ENCODE measurements at places on chromosomes 11 and 22.

DNA sequence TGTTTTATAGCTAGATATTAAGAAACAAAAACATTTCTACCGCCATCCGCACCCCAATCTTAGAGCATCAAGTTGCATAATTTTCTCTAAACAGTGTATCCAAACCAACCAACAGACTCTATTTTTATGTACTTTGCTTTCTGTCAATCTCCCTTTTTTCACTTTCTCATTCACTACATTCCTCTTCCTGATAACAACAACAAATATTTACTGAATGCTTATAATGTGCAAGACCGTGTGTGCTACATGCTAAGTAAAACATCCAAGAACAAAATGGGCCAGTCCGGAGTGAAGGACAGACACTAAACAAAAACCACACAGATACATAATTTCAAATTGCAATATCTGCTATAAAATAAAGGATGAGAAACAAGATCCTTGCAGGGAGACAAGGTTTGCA is 38.6 kb upstream of the SOX6 start:
- DNase-seq, result no peak

GRCh38 chr11:78390809-78391208 is 26.8 kb downstream of the GAB2 start:
- DNase-seq, result no peak

DNA sequence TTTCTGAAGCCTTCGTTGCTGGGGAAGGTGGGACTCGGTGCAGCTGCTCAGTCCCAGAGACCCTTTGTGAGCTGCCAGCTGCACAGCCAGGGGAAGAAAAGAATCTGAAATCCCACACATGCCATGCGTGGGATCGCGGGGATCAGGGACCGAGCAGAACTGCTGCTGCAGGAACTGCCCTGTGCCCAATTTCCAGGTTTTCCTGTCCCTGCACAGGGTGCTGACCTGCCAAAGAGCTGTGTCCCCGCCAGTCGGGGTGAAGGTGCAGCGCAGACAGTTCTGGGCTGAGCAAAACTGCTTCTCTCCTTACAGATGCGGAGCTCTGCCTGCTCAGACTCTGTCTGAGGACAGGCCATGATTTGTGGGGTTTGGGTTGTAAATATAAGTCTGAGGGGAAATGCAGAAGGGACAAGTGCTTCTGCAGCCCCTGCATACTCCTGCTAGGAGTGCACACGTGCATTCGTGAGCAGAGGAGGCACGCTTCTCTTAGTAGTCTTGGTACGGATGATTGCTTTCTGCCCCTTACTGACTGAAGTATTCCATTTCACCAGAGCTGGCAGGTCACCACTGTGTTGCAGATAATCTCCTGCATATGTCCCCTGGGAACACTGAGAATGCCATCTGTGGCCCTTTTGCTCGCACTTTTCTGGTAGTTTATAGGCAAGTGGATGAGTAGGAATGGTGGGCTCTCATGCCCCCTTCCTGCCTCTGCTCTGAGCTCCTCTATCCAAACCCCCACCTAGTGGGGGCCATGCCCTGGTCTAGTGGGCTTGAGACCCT is 141.4 kb downstream of the PARVA start:
- no peak for DNase-seq

- DNase-seq, result no peak
Observed at GRCh38 chr22:27750584-27751265, 50.8 kb downstream of the MN1 start.

DNA sequence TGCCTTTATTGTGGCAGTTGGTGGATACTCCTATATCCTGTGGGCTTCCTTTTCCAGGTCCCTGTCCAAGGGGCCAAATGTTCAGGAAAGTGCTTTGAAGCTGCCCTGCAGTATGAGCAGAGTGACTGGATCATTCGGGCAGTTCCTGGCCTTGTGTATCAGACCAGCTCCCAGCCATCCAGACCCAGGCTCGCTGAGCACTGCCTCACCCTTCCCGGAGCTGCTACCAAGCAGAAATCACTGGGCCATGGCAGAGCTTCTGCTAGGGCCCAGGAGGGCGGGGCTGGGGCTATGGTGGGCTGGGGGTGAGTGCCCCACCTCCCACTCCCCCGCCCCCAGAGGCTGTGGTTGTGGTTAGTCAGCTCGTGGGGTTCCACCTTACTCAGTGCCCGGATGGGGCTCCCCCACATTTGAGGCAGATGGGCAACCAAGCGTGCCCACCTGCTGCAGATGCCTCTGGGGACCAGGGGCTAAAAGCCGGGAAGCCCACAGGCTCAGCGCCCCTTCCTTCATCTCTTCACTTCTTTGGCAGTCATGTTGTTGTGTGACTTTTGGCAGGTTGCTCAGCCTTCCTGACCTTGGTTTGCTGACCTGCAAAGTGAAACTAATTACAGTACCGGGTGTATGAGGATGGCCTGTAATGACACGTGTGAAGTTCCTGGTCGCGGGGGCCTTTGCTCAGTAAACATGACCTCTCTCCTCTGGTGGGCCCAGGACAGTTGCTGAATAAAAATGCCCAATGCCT is 2.1 kb upstream of the LRRC32 start:
- peak; percentile 3 for DNase-seq

GRCh38 chr11:116192509-116193210 is 580.1 kb downstream of the BUD13 start:
- no peak for DNase-seq

GRCh38 chr11:16780698-16781550 is 42.5 kb downstream of the C11orf58 start:
- no peak for DNase-seq

DNA sequence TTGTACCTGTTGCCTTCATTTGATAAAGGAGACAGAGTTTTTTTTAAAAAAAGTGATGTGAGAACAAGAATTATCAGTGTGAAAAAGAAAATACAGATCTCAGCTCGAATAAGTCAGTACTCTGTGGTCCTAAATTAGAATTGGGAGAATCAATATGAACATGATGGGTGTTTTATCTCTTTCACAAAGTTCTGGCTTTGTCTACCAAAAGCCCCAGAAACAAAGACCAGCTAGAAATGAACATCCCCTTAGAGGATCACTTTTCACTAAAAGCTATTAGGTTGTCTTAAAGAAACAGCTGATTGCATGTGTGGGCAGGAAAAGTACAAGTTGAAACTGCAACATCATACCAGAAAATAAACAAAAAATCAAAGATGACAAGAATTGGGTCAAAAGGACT is 8.4 kb upstream of the ST14 start:
- DNase-seq, result no peak

GRCh38 chr11:121449626-121450025 is 2.5 kb upstream of the SORL1 start:
- no peak for DNase-seq

GRCh38 chr11:45722144-45722543 is 56.7 kb upstream of the CHST1 start:
- no peak for DNase-seq

- DNase-seq, result no peak
Observed at GRCh38 chr11:10975287-10975721, 117.5 kb upstream of the ZBED5 start.

DNA sequence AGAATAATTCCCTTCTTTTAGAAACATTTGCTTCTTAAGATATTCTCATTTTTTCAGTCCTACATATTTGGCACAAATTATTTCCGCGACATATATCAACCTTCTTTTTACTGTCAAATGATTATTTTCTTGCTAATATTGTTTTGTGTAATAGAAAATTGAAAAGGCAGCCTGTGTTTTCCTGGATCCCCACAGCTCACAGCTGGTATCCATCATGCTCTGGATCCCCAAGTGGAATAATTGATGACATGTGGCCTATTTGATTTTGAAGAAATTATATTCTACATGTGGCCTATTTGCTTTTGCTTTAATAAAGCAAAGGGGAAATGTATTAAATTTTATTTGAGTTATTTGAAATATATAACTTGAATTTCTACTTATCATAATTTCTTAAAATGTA is 199.4 kb upstream of the LUZP2 start:
- no peak for DNase-seq

- no peak for DNase-seq
Observed at GRCh38 chr22:17832665-17833064, 58.4 kb upstream of the BID start.

- no peak for DNase-seq
Observed at GRCh38 chr11:73167363-73167954, 25.3 kb upstream of the FCHSD2 start.

- DNase-seq, result no peak
Observed at GRCh38 chr11:124656774-124657630, 16.5 kb downstream of the SIAE start.

DNA sequence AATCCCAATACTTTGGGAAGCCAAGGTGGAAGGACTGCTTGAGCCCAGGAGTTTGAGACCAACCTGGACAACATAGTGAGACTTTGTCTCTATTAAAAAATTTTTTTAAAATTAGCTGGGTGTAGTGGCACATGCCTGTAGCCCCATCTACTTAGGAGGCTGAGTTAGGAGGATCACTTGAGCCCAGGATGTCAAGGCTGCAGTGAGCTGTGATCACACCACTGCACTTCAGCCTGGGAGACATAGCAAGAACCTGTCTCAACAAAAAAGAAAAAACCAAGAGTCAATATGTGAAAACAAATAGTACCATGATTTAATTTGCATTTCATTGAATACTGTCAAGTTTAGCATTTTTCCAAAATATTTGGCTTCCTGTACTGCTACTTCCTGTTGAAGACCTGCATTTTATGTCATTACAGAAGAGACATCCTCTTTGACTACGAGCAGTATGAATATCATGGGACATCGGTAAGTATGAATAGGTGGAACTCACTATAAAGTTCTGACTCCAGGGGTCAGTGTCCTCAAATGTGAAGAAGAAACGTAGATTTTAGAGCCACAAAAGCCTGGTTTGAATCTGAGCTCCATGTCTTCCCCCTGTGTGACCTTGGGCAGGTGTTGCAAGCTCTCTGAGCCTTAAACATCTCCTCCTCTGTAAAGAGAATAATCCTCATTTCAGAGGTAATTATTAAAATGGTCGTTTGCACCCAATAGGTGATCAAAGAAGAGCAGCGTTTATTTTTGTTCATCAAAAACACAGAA is 16.0 kb downstream of the CDC45 start:
- no peak for DNase-seq

DNA sequence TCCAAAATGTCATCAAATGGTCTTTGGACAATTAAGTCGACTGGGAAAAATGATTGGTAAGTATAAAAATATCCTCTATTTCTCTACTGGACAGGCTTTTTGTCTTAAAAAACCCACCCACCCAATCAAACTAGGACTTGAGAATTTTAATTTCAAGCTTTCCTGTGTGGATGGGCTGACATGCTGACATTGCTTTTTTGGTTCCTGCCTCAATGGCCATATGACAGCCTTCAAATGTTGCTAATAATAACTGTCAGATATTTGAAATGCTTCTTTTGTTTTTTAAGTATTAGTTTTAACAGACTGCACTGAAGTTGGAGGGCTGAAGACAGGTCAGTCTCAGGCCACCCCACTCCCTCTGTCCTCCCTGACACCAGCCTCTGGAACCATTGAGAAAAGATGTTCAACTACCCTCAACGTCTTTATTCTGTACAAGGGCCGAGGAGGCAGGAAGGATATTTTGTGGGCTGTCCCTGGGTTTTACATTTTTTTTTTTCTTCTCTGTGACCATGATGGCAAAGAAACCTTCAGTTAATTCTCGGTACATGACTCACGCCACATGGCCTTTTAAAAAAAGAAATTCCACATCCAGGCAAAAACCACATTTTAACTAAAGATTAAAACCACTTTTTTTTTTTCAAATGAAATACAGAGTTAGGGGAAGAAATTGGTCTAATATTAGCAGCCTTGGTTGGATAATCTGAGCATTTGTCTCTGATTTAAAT is 130.4 kb downstream of the SLC1A2 start:
- DNase-seq, result no peak

GRCh38 chr22:46537946-46538813 is 760 bp upstream of the CELSR1 start:
- no peak for DNase-seq

DNA sequence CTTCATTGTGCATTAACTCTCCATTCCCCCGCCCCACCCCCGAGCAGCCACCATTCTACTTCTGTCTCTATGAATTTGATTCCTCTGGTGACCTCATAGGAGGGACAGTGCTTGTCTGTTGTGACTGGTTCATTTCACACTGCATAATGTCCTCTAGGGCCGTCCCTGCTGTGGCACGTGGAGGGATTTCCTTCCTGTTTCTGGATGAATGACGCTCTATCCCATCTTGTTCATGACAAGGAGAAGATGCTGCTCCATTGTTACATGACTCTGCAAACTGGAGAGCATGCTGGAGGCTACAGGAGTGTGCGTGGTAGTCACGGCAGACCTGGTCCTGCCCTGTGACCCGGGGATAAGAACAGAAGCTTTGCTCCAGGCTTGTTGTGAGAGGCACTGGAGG is 61.3 kb downstream of the RTL6 start:
- no peak for DNase-seq

- DNase-seq, result no peak
Observed at GRCh38 chr11:47991266-47991830, 11.0 kb downstream of the PTPRJ start.

DNA sequence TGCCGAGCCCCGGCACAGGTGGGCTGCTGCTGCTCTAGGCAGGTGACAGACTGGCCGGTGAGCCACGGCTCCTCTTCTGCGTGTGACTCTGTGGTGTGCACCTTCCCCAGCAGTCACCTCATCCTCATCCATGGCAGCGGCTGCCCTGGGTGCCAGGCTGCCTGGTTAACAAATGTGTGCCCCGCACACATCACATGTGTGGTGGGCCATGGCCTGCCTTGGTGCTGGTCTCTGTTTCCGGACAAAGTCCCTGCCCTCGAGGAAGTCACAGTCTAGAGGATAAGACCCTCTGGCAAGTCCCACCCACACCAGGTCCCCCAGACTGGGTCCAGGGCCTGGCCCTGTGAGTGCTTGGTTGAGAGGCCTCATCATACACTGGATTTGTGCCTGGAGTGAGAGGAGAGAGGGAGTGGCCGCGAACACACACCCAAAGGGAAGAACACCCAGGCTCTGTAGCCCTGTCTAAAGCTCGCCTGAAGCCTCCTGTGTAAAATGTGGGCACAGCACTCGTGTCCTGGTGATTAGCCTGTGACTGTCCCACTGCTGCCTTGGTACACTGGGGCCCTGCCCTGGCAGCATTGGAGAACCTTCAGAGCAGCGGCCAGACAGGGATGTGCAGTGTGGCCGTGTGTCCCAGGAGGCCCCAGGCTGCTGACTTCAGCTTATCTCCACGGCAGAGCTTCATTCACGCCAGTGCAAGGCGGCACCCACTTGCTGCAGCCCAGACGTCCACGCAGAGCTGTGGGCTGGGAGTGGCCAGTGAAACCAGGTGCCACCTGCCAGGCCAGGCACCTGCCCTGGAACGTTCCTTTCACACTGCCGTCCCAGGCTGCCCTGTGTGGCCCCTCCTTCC is 269.9 kb downstream of the TBC1D22A start:
- no peak for DNase-seq

- DNase-seq, result no peak
Observed at GRCh38 chr22:32831584-32831983, 30.1 kb downstream of the TIMP3 start.

DNA sequence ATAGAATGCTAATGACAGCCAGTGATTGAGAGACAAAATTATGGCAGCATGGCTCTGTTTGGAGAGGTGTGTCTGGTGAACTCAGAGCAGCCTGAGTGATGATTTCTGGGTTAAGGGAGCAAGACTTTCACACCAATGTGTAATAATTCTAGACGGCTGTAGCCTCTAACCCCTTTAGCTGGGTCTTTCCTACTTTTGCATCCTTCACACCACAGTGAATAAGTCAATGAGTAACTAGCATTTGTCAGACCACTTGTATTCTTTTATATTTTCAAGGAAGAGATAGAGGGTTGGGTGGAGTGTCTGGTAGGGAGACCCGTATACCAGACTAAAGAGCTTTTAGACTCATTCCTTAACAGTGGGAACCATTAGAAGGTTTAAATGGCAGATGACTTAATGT is 50.4 kb downstream of the ATXN10 start:
- no peak for DNase-seq

GRCh38 chr22:29917052-29917902 is 34.3 kb downstream of the MTMR3 start:
- no peak for DNase-seq

GRCh38 chr22:30838111-30838510 is 130.5 kb downstream of the MORC2 start:
- no peak for DNase-seq

All from activated T-helper 1 cell treated with anti-CD3 and anti-CD28 coated beads, Interleukin-2, amount 50 U/mL, for 16 hours (primary cell).